Activated CD4-positive, alpha-beta T cell treated with anti-CD3 and anti-CD28 coated beads, Interleukin-2, amount 10 ng/mL, durations not matched to agents 24 days and 14 days (primary cell): ENCODE measurements at places on chromosomes 5 and 9. TPM values are rescaled to one million over a fixed set of nuclear protein-coding genes. Genes with fewer than 3 reads are reported as not detected.

NRG2 gene
- 0.07 TPM in 2 replicates for total RNA-seq

IL33 gene
- not detected in 2 replicates for total RNA-seq

FIBCD1 gene
- not detected in 2 replicates for total RNA-seq

CCDC192 gene
- not detected in 2 replicates for total RNA-seq

PCDHA9 gene
- total RNA-seq = not detected in 2 replicates

REEP2 gene
- total RNA-seq = 3.5 and 4.6 TPM in 2 replicates

PITX1 gene
- total RNA-seq = 0.61 and 0.78 TPM in 2 replicates

HOMER1 gene
- total RNA-seq = 13.8 and 15.0 TPM in 2 replicates
